ENCODE measurements at places on chromosomes 1 and 21. TPM values are rescaled to one million over a fixed set of nuclear protein-coding genes. Genes with fewer than 3 reads are reported as not detected.

DNA sequence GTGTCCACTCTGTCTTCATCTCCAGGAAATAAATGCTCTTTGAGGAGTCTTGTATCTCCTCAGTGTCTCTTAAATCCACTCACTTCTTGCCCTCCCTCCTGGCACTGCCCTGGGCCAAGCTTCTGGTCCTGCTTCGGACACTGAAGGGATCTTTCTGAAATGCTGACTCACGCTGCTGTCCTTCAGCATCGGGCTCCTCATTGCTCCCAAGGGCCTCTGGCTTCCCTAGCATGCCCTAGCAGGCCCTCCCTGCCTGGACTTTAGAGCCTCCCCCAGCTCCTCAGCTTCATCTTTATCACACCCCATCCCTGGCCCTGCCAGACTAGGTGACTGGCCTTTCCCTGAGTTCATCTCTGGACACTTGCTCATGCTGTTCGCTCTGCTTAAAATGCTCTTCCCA is 96.6 kb downstream of the FOXD2 start:
- peak; percentile 19 for DNase-seq

DNA sequence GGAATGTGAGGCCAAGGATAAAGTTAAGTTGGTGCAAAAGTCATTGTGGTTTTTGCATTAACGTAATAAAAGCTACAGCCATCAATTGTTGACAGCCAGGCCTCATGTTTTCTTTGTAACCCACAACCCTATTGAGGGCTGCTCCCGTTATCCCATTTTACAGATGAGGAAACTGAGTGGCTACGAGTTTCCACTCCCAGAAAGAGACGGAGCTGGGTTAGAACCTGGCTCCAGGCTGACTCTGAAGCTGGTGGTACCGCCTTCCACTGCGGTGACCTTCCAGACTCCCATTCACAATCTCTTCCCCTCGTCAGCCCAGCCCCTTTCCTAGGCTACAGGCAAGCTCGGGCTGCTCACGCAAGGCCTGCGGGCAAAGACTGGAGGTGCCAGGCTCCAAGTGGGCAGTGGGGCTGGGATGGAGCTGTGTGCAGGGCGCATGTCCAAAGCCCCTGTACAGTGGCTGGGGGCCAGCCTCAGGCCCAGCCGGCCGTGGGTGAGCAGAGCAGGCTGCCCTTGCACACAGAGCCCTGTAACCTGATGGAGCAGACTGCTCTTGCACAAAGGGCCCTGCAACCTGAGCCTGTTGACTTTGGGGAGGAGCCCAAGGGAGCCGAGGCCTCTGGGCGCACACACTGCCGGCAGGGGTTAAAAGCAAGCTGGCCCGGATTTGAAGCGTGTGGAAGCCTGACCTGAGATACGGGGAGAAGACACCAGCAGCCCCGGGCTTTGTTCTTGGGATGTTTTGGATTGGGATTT is 97.4 kb upstream of the TMPRSS2 start:
- no peak for DNase-seq

GRCh38 chr1:117572546-117572945 is 33.3 kb upstream of the TENT5C start:
- no peak for DNase-seq

DNA sequence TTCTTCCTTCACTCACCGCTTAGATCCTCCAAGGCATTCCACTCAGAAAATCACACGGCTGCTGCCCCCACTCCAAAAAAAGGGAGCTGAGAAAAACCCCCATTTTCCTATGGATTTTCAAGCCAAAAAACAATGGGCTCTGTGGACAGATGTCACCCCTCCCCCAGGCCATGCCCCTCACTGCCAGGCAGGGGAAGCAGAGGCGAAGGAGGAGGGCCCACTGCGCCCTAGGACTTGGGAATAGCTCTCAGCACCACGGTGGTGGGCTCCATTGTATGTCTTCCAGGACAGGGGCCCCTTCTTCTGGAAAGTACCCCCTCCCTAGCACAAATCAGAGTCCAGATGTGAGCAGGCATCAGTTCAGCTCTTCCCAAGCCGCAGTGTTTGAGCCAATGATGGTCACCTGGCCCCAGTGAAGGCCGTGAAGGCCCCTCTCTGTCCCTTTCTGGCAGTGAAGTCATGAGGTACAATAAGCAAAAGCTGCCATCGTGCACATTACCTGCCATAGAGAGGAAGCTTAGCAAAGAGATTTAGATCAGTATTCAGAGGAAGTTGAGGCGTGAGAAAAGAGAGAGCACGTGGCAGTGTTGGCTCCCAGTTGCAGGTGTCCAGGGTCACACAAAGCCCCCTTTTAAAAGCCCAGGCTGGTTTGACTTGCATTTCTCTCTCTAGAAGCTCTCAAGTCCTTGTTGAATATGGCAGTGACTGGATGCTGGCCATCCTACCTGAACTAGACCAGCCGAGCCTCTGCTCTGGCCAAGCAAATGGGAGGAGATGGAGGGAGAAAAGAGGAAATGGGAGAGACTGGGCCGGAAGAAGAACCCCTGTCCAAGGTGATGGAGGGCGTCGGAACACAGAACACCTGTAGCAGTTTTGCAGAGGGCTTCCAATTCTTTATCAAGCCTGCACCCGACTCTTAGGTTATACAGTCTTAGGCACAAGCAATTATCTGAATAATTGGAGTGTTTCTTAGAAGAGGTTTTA is 149.0 kb downstream of the TOMM20 start:
- DNase-seq, result no peak

Gene TCP10L
- 0.45 TPM for total RNA-seq

Gene FMO3
- total RNA-seq, result 1.3 TPM

Gene CD1C
- total RNA-seq, result not detected

Gene ZNF648
- not detected for total RNA-seq

All from fibroblast of the aortic adventitia (primary cell).